RWPE2 (cell line): ENCODE measurements at places on chromosomes 2 and 18.

GRCh38 chr2:54967269-54967668 is 83.0 kb downstream of the RTN4 start:
- no peak overlapping the region for H3K4me3 ChIP-seq
- no peaks in the 10 kb centered on the region for H3K27me3 ChIP-seq
- DNase-seq: no peak
- peaks cover 14% of the 10 kb centered on the region for H3K4me1 ChIP-seq
- no peak overlapping the region for H3K27ac ChIP-seq

- DNase-seq: no peak
- no peaks in the 10 kb centered on the region for H3K4me1 ChIP-seq
- H3K36me3 ChIP-seq: no peaks in the 10 kb centered on the region
- H3K4me3 ChIP-seq: no peak overlapping the region
- no peak overlapping the region for H3K27ac ChIP-seq
Observed at GRCh38 chr2:126635736-126636135, 20.2 kb upstream of the GYPC start.

DNA sequence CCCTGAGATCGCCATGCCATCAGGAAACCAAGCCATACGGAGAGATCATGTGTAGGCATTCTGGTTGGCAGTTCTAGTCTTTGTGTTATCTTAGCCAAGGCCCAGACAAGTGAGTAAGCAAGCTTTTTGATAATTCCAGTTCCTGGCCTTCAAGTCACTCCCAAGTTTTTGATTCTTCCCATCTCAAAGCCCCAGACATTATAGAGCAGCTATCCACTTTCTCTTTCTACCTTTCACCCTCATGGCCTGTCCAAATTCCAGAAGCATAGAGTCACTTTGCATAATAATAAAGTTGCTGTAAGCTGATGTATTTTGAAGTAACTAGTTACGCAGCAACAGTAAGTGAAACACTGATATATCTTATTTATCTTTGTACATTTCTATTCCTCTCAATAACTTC is 26.8 kb upstream of the IL1RL1 start:
- H3K4me3 ChIP-seq: no peak overlapping the region
- no peaks in the 10 kb centered on the region for H3K4me1 ChIP-seq

DNA sequence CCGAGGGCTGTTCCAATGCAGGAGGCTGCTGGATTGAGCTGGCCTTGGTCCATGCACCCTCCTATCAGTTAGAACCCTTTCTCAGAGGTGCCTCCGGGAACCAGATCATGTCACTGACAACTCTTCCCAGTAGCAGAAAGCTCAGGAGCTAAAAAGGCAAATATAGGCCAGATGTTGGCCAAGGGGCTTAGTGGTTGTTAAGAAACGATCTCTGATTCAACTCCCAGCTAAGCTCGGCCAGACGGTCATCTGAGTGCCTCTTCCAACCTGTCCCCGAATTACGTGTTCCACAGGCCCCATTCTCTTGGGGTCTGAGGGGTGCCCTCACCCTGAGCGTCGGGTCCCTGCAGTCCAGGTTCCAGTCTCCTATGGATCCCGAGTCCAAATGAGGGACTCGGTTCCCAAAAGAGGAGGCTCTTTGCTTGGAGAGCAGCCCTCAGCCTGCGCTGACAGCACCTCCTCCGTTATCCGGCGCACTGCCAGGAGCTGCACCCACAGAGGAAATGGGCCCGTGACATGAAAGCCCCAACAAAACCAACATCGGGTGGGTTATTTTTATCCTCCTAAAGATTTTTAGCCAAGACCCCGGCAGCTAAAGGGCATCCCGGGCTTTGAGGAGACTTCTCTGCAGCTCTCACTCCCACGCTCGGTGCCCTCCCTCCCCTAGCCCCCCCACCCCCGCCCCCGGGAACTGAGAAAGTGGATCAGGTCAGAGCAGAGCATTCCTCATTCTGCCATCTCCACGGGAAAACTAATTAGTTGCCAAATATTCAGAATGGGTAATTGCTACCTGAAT is 106.6 kb upstream of the ID2 start:
- no peak for DNase-seq
- H3K4me3 ChIP-seq: no peak overlapping the region
- no peak overlapping the region for H3K27ac ChIP-seq

- H3K27ac ChIP-seq: no peak overlapping the region
- no peak overlapping the region for H3K4me3 ChIP-seq
- H3K4me1 ChIP-seq: no peaks in the 10 kb centered on the region
- H3K27me3 ChIP-seq: no peaks in the 10 kb centered on the region
Observed at GRCh38 chr18:11526675-11527074, 82.7 kb upstream of the SLC35G4 start.
